Adipocyte (in vitro differentiated cells): ENCODE measurements at places on chromosomes 5 and 9.
A peak's percentile ranks its signal among the peaks of the same experiment; 100 is the strongest.

DNA sequence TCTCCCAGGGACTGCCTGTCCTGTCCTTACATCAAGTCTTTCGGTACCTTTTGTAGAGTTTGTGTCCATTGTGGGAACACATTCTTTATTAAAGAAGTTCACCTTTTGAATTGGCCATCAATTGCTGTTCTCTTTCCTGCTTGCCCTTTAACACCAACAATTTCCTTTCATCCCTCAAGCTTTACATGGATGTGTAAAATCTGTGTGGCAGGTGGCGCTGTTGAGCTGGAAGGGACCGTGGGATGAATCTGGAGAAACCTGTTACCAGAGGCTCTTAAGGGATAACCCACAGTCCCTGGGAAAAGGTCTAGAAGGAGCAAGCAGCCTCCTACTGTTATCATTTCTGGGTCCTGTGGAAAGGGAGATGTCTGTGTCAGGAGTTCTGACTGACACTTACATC lies 7.9 kb upstream of the ZFP62 start:
- peak; percentile 89 for DNase-seq

DNA sequence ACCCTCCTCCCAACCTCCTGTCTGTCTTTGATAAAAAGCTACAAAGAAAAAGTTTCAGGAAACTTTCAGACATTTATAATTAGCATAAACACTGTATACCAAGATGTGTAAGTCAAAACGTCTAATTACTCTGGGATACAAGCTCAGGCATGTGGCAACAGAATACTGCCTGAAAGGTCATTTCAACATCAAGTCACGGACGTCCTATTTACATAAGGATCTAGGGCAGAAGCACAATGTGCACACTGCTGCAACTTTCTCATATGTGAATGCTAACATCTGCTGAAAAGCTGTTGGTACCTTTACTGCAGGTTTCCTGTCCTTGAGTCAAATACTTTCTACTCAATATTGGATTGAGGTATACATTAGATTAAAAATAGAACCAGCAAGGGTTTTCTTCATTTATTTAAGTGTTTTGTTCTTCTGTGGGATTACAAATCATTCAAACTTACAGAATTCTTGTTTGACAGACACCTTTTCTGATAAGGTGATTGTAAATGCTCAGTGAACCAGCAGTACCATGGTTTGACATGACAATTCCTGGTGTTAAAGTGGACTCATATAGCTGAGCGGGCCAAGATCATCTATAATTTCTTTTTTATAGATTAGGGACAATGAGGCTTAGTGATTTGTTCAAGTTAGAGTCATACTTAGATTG lies 36.8 kb downstream of the ELL2 start:
- peak; percentile 82 for DNase-seq

DNA sequence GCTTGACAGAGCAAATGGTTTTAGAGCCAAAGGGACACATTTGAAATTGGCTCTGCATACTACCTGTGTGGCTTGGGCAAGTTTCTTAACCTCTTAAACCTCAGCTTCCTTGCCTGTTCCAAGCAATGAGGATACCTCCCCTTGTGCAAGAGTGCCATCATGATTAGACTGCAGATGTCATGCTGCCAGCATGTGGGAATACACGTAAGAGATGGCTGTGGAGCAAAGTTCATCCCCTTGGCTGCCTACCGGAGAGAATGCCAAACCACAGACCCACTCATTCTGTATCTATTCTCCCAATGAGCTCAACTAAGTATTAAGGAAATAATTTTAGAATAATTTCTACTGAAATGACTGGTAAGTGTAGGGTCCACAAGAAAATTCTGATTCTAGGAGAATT lies 101.3 kb downstream of the WDR41 start:
- DNase-seq, result no peak

DNA sequence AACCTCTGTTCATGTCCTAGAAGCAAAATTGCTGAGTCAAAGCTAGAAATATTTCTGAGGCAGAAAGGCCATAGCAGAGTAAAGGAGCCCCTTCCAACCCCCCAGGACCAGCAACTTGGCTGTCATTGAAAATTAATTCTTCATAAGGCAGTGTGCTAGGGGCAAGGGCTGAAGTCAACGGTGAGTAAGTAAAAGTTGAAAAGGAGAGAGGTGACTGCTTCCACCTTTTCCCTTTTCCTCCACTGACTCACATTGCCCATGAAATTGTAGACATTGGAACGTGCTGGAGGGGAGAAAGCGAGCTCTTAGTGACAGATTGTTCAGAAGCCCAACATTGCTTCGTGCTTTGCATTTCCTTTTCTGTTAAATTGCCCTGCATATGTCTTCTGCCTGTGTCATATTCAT lies 19.1 kb downstream of the GLRA1 start:
- no peak for DNase-seq
